ENCODE measurements at places on chromosomes 4 and X. TPM values are rescaled to one million over a fixed set of nuclear protein-coding genes. Genes with fewer than 3 reads are reported as not detected.

MAGEB17 gene
- polyA plus RNA-seq: 0.18 TPM

SCOC gene
- 47.8 TPM for polyA plus RNA-seq

ADH1A gene
- polyA plus RNA-seq: 1.2 TPM

ADH1B gene
- polyA plus RNA-seq: 5.6 TPM

TMPRSS11A gene
- not detected for polyA plus RNA-seq

SPANXB1 gene
- polyA plus RNA-seq: not detected

NXF2 gene
- not detected for polyA plus RNA-seq

ZNF518B gene
- 17.4 TPM for polyA plus RNA-seq

Measured in muscle of leg (tissue), 16 donors.